Thoracic aorta (tissue), 2 donors: ENCODE measurements at places on chromosomes 1 and 21. TPM values are rescaled to one million over a fixed set of nuclear protein-coding genes. Genes with fewer than 3 reads are reported as not detected.

The LEFTY1 gene
- not detected for total RNA-seq

- DNase-seq, result no peak
- peaks cover 10% of the 10 kb centered on the region for H3K4me1 ChIP-seq
- H3K27ac ChIP-seq, result no peak overlapping the region
- H3K27me3 ChIP-seq, result no peaks in the 10 kb centered on the region
- no peaks in the 10 kb centered on the region for H3K36me3 ChIP-seq
These were observed 20.2 kb downstream of the NUAK2 start for GRCh38 chr1:205301205-205301821.

DNA sequence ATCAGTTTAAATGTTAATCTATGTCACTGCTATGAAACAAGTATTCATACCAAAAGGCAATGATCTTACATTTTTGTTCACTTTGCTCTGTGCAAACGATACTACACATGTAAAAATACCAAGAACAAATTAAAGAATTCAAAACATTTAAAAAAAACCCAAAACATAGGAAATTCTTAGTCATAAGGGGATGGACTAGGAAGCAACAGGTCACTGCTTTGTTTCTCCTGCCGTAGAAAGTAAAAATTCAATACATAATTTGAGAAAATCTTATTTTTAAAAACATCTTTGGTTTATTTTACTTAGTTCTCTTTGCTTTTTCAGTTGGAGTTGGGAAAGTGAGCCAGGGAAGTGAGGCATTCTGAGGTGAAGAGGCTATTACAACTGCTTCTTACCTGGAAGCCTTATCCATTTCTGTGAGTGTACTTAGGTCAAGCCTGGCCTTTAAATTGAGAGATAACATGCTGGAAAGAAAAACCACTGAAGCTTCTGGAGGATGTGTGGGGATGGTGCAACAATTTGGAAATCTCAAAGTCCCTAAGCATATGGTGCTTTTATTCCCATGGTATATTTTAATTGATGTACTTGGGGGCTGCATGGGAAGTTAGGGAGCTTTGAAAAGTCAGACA, 183.5 kb downstream of the CDC42BPA start:
- H3K27ac ChIP-seq, result no peak overlapping the region
- H3K36me3 ChIP-seq, result no peaks in the 10 kb centered on the region
- no peak for DNase-seq
- no peaks in the 10 kb centered on the region for H3K27me3 ChIP-seq

- peaks cover 6% of the 10 kb centered on the region for H3K27me3 ChIP-seq
- no peak overlapping the region for H3K27ac ChIP-seq
- no peaks in the 10 kb centered on the region for H3K36me3 ChIP-seq
- no peak for DNase-seq
- H3K4me3 ChIP-seq, result no peak overlapping the region
These were observed 6.9 kb downstream of the ACKR1 start for GRCh38 chr1:159211331-159212136.
